ENCODE measurements at places on chromosomes 1 and 21.

DNA sequence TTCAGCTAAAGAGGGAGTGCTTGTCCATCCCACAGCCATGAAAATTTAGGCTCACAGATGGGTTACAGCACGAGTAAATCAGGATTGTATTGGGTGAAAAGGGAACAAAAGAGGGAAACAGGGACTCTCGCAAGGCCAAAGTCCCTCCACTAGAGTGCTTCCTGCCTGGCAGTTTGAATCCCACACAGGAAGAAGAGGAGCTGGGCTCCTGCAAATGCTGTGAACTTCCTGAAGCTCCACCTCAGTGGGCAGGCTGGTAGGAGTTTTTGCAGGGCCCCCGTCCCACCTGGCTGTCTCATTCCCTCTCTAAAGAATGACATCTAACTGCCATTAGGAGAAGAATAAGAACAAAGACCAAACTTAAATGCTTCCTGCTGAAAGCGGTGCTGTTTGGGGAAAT, 712.0 kb upstream of the PRMT6 start:
- no peak for DNase-seq

GRCh38 chr1:73593804-73594203, 604.2 kb downstream of the LRRIQ3 start:
- DNase-seq, result no peak

- no peak for DNase-seq
Observed at GRCh38 chr1:219463636-219464035, 149.3 kb downstream of the ZC3H11B start.

- no peak for DNase-seq
Observed at GRCh38 chr1:55484173-55484572, 269.0 kb upstream of the USP24 start.

- DNase-seq, result no peak
Observed at GRCh38 chr1:112956544-112957132, 642 bp upstream of the SLC16A1 start.

DNA sequence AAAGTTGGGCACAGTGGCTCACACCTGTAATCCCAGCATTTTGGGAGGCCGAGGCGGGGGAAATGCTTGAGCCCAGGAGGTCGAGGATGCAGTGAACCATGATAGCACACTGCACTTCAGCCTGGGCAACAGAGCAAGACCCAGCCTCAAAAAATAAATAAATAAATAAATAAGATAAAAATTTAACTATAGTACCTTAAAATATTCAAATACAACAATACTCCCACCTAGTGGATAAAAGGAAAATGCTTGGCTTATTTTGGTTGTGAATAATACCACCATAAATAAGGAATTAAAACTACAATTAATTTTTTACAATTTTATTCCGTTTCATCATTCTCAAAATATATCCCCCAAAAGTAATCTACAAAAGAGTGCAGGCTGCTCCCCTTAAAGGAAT, 8.1 kb downstream of the PSMG1 start:
- no peak for DNase-seq

DNA sequence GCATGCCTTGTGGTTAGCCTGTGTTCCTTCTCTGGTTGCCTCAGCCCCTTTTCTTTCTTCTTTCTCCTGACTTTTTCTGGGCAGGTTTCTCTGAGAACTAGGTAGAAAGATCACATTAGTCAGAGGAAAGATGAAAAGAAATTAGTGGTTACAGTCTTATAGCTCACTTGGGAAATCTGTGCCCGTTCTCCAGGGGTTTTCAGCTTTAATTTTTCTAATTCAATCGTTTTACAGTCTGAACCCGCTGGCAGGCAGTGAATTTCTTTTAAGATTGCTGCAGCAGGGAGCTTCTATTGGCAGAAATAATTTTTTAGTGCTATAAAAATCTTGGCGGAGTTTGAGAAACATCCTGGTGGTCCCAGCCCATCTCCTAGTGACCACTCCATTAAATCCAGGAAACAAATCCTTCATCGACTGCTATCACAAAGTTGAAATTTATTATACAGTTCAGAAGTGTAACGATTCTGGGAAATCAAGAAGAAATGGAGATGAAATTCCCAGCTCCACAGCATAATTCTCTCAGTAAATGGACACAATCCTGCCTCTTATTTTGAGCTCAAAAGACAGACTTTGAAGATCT, 113.1 kb downstream of the PCP4 start:
- no peak for DNase-seq

DNA sequence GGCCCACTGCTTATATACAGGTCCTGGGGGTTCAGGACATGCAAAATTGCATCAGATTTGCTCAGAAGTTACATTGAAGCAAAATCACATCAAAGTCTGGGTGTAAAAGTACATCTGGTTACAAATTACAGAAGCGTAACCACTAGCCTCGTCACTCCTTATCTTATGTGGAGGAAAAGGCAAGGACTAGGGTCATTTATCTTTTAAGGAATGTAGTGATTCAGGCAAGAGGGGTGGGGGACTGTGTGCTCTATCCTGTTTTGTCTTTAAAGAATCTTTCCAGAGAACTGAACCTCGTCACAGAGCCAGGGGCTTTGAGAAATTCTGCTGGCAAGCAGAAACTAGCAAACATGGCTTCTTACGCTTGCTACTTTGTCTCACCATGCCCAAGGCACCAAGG, 61.1 kb upstream of the RAB4A start:
- DNase-seq, result no peak

DNA sequence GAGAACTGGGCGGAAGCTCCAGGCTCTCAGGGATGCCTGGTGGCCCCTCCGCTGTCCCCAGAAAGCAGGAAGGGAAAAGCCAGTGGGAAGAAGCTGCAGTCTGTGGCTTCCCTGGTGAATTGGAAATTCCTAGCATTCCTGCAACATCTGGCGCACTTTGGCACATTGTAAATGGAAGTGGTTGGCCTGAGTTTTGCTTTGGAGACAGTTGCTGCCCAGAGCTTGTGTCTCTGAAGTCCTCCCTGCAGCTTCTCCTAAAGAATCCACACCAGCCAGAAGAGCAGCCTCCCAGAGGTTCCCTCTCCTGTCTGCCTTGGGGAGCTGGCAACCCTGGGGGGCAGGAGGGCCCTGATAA, 48.2 kb downstream of the ARHGEF10L start:
- DNase-seq, result no peak

All from hippocampal formation (tissue), 2 donors.